Activated CD4-positive, alpha-beta memory T cell treated with anti-CD3 and anti-CD28 coated beads for 36 hours (primary cell): ENCODE measurements at places on chromosomes 1 and 21.

- no peak for DNase-seq
Measured at GRCh38 chr1:14142397-14143100, 442.6 kb downstream of the PRDM2 start.

- no peak for DNase-seq
Measured at GRCh38 chr1:47709872-47710231, 272.0 kb downstream of the FOXD2 start.

DNA sequence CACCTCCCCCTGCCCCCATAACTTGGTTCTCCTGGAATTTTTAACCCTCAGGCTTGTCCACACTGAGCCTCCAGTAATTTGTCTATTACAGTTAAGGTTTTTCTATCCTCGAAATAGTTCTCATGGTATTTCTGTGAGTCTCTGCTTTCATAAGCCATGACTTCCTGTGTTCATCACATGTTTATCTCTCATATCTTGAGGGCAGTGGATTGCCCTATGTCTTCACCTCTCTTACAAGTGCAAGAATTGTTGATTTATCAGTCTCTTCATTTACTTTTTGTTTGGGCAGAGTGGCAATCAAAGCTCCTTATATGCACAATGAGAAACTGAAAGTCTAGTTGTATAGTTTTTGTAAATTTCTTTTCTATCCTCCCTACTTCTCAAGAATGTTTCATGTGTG, 328.4 kb downstream of the PLA2G4A start:
- no peak for DNase-seq

- DNase-seq, result no peak
Measured at GRCh38 chr21:29349702-29350101, 51.0 kb downstream of the BACH1 start.

GRCh38 chr21:44829507-44830092, 11.7 kb upstream of the SUMO3 start:
- peak; percentile 30 for DNase-seq

DNA sequence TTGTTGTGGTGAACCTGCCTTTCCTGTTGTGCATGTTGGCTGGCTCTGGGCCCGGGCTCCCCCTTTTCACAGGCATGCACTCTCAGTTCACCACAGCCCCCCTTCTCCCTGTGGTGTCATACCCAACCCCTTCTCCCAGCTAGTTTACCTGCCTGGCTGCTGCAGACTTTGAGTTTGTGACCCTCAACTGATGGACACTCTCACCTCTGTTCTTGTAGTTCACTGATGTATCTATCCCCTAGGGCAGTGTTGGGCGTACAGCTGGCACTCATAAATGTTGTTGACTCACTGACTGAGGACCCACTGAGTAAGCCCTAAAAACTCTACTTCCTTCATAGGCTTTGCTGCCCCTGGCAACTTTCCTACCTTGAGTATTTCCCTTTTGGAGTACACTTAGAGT, 54.9 kb downstream of the WDR64 start:
- DNase-seq, result no peak

- DNase-seq, result no peak
Measured at GRCh38 chr1:157119008-157119407, 19.2 kb downstream of the ETV3 start.

- DNase-seq, result no peak
Measured at GRCh38 chr1:95382000-95382786, 148.2 kb downstream of the RWDD3 start.

DNA sequence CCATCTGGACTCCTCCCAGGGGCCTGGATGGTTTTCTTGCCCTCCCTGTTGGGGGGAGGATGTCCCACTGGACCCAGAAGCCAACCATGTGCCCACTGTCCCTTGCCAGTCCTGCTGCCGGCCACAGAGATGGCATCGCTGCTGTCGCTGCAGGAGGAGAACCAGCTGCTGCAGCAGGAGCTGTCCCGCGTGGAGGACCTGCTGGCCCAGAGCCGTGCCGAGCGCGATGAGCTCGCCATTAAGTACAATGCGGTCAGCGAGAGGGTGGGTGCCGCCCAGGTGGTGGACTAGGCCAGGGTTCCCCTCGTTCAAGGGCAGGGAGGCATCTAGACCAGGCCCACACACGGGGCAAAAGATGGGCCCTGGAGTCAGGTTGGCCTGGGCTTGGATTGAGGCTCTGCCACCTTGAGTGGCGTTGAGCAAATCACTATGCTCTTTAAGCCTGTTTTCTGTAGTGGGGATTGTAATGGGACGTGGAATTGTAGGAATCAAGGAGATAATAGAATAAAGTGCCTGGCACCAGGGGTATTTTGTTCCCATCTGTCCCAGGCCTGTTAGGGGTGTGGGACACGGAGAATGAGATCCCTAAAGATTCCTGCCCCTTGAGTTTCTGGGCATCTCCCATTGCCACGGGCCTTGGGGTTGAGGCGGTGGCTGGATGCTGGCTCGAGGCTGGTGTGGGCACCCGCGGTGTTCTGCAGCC, 2.6 kb downstream of the CROCC start:
- DNase-seq, result no peak

DNA sequence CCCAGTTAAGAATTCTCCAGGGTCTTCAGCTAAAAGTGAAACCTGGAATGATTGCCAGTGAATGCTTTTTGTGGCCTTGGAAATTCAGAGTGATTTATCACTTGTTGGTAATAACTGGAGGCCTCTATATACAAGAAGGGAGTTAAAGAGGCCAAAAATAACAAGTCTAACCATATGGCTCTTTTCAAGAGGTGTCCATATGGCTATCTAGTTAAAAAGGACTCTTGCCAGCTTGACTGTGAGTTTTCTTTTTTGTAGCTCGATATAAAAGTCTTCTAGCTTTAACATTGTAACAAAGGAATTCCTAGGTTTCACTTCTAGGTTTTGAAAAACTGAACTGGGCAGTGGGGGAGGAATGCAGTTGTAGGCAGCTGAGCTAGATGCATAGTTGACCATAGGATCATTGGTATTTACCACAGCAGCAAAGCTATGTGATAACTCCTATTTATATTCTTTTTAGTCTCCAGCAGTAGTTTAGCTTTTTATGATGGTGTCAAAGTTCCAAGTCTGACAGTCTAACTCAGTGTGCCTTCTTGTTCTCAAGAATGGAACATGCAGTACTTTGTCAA, 44.4 kb downstream of the CACHD1 start:
- no peak for DNase-seq

GRCh38 chr1:235025422-235025984, 103.1 kb downstream of the TOMM20 start:
- no peak for DNase-seq

DNA sequence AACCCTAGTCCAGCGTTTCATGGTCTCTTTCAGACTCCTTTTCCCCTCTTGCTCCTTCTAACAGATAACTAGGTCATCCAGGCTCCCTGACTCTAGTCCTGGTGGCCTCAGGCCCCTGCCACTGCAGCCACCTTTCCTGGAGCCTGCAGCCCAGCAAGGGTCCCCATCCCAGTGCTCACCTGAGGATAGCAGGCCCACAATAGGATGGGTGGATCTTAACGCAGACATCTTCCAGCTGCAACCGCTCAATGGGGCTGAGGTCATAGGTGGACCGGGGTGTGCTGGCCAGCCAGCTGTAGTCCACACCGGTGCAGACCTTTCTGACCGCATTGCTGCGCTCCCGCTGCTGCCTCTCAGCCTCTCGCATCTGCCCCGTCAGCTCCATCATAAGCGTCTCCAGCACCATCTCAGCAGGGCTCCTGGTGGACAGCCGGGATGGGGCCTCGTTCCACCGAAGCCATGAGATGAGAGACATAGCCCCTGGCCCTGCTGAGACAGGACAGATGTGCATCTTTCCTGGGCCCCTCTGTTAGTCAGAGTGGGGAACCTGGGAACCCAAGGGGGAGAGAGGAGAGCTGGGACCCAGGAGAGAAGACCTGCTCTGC, 10.9 kb downstream of the RD3 start:
- no peak for DNase-seq

- peak; percentile 86 for DNase-seq
Measured at GRCh38 chr1:151839457-151840403, at the start of gene C2CD4D. Gene C2CD4D, minus strand, starts transcription at chr1:151839820. Its CDS starts 831 bp downstream, at chr1:151838989.

GRCh38 chr1:118077331-118078045, 107.5 kb downstream of the SPAG17 start:
- no peak for DNase-seq

GRCh38 chr1:206907304-206907991, 10.2 kb downstream of the IL24 start:
- DNase-seq, result no peak

DNA sequence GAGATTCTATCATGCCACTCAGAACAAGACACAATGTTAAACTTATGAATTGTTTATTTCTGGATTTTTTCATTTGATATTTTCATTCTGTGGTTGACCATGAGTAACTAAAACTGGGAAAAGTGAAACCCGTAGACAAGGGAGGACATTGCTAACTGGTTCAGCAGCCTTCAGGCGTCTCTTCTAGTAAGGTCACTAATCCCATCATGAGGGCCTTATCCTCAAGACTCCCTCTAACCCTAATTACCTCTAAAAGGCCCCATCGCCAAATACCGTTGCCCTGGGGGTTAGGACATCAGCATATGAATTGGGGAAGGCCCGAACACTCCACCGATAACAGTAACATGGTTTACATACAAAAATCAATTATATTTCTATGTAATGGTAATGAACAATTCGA, 247.6 kb downstream of the TM2D1 start:
- no peak for DNase-seq

DNA sequence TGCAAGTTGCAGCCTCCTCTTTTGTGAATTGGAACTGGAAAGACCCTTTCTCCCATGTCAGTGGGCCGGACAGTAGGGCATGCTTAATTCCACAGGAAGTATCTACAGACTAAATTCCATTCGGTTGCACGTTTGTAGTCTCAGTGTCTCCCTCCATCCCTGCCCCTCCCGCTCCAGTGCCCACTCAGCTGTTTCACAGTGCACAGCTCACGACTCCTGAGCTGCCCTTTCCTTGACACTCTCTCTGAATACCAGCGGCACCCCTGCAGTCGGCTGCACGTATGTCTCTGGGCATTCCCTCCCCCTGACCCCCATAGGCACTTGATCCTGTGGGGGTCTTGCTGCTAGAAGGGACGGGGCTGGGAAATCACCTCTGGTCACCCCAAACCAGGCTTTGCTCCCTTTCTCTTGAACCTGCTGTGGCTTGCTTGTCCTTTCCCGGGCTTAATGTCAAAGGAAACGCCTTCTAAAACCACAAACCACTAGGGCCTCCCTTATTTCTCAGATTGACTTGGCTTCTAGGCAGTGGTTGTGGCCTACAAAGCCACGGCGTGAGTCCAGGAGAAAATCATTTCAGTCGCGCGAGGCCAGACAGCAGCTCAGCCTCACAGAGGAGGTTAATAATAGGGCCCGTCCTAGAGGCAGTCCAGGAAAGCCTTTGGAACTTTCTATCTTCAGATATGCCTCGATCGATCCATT, 365.3 kb upstream of the PROX1 start:
- DNase-seq, result peak; percentile 29

GRCh38 chr1:156153362-156153761, at the start of gene SEMA4A:
Gene SEMA4A, plus strand, starts transcription at chr1:156153585. Its CDS starts 994 bp downstream, at chr1:156154579.
- no peak for DNase-seq

DNA sequence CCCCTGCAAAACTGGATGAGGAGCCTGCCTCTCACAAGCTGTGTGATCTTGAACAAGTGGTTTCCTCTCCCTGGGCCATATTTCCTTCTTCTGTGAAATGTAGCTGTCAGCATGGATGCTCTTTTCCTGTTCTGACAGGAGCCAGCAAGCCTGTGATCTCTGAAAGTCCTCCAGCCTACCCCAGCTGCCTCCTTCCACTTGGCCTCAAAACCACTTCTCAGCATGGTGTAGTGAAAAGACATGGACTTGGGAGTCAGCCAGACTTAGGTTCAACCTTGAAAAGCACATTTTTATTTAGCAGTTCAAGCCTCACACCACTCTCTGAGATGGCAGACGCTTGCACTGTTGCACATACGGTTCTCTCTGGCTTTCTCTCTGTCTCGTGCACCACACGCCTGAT, 292.9 kb upstream of the DUSP10 start:
- no peak for DNase-seq

- DNase-seq, result no peak
Measured at GRCh38 chr1:23174426-23175110, 5.9 kb upstream of the LUZP1 start.

- no peak for DNase-seq
Measured at GRCh38 chr1:215040190-215040589, 42.3 kb upstream of the KCNK2 start.

DNA sequence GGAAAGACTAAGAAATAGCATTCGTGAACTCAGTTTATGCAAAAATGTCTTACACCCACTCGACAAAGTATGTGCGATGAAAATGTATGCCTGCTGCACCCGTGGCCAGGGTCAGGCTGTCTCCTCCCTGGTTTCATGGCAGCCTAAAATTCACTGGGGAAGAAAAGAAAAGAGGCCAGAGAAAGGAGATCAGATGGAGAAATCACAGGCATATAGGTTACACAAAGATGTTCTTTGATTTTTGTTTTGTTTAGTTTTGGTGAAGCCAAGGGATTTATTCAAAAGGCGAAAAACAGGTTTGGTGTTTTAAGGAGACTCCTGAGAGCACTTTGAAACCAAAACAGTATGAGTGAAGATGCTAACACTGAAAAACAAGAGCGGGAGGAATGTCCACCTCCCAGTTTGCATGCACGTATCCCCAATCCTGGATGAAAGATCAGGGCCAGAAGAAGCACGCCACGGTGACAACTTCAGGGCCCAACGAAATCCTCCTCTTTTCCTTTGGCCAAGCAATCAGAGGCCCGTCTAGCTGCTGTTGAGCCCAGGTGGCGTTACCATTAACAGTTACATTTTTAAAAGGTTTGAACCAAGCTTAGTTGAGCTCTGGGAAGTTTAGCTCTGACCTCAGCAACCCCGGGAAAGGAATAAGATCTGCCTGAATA, 992 bp upstream of the SSX2IP start:
- DNase-seq, result peak; percentile 27

DNA sequence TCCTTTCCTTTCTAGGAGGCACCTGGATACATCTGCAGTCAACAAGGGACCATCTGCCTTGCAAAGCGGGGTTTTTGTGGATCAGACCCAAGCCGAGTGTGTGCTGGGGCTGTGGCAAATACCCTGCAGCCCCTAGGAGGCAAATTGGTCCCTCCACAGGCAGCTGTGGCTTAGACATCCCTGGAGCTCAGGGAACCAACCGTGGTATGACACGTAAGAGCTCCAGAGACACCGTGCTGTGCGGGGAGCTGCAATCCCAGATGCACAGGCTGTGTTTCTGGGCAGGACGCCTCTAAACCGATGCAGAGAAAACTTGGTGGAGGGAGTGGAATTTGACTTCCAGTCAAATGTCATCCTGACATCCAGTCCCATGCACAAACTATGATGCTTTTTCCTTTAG, 141.5 kb downstream of the KAZN start:
- DNase-seq, result no peak

DNA sequence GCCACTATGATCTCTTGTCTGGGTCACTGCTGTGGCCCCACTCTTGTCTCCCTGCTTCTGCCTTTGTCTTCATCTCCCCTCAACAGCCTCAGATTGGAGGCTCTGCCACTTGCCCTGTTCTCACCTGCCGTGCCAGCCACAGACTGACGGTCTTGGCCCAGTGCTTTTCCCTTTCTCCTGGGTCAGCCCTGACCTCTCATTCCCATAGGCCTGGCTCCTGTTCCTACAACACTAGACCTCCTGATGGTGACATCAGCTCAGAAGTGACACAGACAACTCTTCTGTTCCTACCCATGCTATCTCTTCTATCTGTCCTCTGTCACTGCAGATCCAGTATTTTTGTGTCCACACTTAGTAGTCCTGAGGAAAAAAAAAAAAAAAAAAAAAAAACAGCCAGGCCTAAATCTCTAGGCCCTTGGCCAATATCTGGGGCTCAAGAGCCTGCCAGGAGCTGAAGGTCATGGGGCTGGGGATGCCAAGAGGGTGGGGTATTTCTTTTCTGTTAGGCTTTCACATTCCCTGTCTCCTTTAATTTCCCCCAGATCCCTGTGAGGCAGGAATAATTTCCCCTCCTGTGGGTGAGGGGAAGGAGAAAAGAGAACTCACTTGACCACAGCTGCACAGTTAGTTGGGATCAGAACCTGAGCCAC, 42.0 kb upstream of the FOXO6 start:
- no peak for DNase-seq

GRCh38 chr1:92094090-92094489, 13.9 kb downstream of the BTBD8 start:
- no peak for DNase-seq
